ENCODE measurements at places on chromosomes 13 and 19. TPM values are rescaled to one million over a fixed set of nuclear protein-coding genes. Genes with fewer than 3 reads are reported as not detected.

Gene C19orf18
- total RNA-seq = 0.70 TPM

Gene UFM1
- total RNA-seq = 77.0 TPM

GRCh38 chr13:92941167-92941566 is 285.4 kb upstream of the GPC6 start:
- no peak for DNase-seq

Gene LSM14A
- total RNA-seq = 92.3 TPM

Gene ANGPTL4
- 6.6 TPM for total RNA-seq

- DNase-seq = peak; percentile 20
These were observed 473.5 kb downstream of the GPC6 start for GRCh38 chr13:93700115-93700514.

- DNase-seq = no peak
These were observed 172.6 kb upstream of the ATXN8OS start for GRCh38 chr13:69935043-69935442.

Gene ZNF20
- total RNA-seq = 4.9 TPM

Gene SIAH3
- total RNA-seq = not detected

DNA sequence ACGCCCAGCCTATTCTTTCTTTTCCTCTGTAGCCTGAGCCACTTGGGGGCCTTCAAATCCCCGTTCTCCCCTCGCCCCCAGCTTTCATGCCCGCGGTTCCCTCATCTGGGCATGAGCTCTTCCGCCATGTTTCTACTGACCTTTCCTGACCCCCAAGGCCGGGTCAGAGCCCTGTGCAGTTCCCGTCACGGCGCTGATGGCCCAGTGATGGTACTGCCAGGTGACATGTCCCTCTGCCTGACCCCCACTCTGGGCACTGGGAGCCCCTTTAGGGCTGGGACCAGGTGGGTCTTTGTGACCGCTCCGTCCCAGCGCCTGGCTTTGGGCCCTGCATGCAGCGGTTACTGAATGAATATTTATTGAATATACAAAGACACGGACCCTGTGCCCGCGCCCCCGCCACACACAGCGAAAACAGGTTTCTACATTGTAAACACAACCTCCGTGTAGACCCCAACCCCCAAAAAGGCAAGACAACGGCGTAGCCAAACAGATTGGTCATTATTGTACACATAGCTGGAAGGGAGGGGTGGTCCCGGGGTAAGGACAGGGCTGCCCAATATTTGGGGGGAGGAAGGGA is 7.7 kb downstream of the GPR108 start:
- DNase-seq = no peak

Gene ETV2
- total RNA-seq = 0.90 TPM

Gene GAPDHS
- total RNA-seq = not detected

Data from HFFc6 (cell line).